ENCODE measurements at places on chromosomes 4 and X.

DNA sequence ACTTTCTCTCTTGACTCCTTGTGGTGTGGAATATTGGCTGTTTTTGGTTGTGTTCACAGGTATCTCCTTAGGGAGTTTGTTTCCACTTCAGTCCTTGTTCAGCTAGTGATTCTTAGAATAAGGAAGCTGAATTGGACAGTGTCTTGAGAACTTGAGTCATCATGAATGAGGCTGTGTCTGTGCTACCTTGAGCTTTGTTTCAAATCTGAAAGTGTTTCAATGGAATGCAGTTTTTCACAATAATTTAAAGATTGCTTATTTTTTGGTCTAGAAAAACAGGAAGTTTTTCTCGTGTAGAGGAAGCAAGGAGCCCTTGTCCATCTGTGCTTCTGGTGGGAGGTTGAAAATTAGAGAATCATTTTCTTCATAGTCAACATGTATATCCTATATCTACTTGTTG is 76.5 kb downstream of the ZNF518B start:
- no peak for DNase-seq

- no peak for DNase-seq
Measured at GRCh38 chr4:21742326-21742725, 206.2 kb downstream of the KCNIP4 start.

DNA sequence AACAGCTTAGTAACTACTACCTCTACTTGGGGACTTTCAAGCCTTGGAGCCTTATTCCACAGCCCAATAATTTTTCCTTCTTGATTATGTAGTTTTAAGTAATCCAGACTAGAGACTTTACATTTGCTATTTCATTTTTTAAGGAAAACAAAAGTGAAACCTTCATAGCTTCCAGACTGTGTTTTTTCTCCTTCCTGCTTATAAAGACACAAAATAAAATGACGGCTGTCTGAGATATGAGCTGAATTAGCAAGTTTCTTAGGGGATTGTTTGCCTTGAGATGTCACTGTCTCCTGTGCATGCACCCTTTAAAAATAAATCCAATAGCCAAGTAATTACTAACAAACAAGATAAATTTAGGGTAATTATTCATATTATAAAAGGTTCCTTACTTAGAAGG is 78.8 kb upstream of the PACRGL start:
- DNase-seq = no peak

DNA sequence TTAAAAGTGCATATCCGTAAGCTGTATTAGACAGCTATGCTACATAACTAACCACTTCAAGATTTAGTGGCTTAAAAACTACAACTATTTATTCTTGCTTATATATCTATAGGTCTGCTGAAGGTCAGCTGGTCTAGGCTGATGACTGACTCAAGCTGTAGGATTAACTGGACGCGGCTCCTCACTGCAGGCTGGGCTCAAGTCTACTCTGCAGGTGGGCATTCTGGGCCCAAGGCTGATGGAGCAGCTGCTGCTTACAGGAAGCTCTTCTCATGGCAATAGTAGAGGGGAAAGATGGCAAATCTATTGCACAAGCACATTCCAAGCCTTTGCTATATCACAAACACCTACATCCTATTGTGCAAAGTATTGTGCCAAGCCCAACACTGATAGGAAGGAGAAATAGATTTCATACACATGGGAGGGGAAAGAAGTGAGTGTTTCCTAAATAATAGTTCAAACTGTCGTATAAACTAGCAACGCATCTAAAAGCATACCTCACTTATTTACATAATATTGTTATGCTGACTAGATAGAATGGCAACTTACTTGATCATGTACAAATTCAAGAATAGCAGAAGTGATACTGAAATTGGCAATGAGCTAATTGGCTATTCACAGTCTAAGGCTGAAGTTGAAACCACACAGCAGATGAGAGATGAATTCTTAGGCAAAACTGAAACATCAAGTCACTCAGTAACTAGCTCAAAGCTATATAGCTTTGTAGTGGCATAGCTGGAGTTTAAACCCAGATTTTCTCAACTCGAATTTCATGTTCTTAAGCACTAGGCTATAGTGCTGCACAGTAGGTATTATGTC is 263.8 kb downstream of the NKX6-1 start:
- no peak for DNase-seq

GRCh38 chrX:117538178-117539089 is 578.2 kb downstream of the KLHL13 start:
- DNase-seq = no peak

- no peak for DNase-seq
Measured at GRCh38 chr4:155590796-155591585, 75.7 kb upstream of the GUCY1A1 start.

DNA sequence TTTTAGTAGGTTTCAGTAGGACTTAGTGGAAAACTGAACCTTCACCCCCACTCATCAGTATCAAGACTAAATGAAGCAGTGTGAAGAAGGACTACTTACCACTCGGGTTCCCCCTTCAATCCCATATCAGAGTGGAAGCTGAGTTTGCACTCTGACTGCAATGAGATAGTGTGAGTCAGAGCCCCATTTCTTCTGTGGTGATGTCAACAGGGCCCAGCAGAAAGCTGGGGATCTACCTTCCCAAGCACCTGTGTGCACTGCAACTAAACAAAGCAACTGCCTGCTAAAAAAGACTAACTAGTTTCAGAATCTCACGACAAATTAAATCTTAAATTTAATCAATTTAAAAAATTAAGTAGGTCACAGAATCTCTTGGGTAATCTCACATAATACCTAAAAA is 1837.0 kb upstream of the PCDH7 start:
- no peak for DNase-seq

DNA sequence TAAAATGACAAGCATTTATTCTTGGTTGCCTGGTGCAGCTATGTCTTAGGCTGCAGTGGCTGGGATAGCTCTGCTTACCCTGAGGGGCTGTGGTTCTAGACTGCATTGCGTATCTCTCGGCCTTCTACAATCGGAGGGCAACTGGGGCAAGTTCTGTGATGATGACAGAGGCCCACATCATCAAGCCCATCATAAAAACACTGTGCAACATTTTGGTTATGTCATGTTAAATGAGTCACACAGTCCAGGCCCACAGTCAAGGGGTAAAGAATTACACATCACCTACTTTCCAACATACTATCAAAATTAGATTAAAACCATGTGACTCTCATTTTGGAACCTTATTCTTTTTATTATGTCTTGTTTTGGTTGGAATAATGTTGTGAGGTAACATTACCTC is 120.2 kb upstream of the GUCY1A1 start:
- DNase-seq = no peak

GRCh38 chrX:148577741-148578140 is 77.3 kb downstream of the AFF2 start:
- no peak for DNase-seq

DNA sequence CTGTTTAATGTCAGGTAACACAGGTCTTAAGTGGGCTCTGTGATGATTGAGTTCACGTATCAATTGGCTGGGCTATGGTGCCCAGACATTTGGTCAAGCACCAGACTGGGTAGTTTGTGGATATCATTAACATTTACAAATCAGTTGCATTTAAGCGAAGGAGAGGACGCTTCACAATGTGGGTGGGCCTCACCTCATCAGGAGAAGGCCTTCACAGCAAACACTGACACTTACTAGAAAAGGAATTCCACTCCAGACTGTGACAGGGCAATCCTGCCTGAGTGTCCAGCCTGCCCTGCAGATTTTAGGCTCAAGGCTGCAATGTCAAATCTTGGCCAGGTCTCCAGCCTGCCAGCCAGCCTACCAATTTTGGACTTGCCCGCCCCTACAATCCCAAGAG is 270.3 kb downstream of the DHRSX start:
- DNase-seq = no peak

- no peak for DNase-seq
Measured at GRCh38 chr4:15320121-15320678, 107.6 kb upstream of the C1QTNF7 start.

DNA sequence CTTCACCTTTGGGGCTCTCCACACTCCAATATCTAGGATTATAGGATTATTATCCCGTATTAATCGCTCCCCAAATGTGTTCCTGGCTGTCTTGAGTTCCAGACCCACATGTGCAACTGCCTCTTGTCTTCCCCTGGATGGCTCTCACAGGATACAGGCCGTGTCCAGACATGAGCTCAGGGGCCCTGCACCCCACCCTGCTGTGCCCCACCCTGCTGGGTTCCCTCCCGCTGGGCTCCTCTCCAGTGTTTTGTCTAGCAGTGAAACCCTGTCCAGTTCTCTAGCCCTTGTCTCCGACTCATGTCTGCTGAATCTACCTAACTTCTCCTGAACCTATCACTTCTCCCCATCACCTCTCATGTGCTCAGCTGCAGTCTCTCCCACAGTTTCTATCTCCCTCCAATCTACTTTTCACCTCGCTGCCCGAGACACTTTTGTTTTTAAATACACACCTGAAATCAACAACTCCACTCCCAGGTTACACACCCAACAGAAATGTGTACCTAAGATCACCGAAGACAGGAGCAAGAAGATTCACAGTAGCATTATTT is 2.0 kb downstream of the RNF212 start:
- DNase-seq = no peak

DNA sequence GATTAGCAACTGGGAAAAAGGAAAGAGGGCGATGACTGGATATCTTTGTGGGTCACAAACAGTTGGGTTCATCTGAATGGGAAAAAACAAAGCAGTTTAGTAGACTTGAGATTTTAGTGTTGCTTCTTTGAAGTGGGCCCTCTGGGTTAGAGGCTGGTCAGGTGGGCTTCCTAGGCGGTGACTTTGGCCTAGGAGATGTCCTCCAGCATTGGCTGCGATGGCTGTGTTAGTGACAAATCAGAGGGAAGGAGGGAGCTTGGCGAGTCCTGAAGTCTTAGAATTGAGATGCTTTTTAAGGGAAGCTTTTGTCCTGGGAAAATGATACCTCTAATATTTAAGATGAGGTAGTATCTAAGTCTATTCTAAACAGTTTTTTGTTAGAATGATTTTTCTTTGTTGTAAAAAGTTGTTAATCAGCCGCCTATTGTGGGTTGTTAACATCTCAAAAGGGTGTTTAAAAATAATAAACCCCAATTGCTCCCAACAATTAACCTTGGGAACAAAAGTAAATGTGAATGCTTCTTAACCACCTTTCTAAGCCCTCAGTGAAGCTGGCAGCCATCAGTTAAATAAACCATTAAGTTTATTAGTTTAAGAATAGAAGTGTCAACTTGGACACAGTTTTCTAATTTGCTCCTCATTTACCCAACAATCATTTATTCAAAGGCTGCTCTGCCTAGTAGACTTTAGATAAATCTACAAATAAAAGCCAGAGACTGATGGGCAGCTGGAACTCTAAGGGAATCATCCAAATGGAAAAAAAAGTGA is 31.7 kb downstream of the DLG3 start:
- DNase-seq = no peak

- DNase-seq = no peak
Measured at GRCh38 chr4:8141935-8142334, 16.7 kb downstream of the ABLIM2 start.

DNA sequence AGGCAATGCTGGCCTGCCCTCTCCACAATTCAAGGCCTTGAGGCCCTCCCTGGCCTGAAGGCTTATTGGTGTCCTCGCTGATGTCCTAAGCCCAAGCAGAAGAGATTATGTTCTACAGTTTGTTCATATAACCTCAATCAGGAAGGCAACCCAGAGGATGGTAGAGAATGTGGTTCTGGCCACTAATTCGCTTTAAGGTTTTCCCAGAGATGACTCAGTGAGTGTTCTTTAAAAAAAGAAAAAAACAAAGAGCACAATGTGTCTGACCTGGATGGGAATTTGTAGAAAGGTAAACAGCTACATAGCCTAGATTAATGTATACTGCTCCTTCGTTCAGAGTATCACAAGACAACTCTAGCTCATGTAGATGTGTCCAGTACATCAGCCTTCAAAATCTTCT is 66.0 kb downstream of the MANBA start:
- no peak for DNase-seq

DNA sequence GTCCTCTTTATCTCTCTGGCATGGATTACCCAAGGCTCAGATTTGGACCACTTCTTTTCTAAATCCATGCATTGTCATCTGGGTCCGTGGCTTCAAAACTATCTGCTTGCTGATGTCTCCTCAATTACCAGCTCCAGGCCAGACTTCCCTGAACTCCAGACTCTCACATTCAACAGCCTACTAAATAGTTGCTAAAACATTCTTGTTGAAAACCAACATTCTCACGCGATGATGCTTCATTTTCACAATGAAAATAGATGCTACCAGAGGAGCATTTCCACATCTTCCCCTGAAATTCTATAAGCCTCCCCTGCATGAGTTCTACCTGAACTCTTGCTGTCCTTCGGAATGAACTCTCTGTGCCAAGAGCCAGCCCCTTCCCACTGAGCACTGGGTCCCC is 5.2 kb upstream of the TLR6 start:
- DNase-seq = no peak

GRCh38 chrX:35711281-35711680 is 86.9 kb upstream of the MAGEB16 start:
- no peak for DNase-seq

DNA sequence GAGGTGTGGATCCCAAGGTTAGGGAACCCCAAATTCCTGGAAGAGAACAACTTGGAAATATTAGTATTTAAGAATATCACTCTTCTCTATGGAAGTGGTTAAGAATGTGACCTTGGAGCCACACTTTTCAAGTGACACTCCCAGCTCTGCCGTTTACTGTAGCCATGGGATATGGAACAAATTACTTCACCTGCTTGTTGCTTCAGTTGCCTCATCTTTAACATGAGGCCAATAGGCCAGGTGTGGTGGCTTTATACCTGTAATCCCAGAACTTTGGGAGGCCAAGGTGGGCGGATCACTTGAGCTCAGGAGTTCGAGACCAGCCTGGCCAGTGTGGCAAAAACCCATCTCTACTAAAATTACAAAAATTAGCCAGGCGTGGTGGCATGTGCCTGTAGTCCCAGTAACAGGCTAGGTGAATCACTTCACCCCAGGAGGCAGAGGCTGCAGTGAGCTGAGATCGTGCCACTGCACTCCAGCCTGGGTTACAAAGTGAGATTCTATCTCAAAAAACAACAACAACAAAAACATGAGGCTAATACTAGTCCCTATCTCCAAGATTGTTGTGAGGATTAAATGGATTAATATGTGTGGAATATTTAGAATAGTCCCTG is 13.0 kb downstream of the IL13RA1 start:
- no peak for DNase-seq

DNA sequence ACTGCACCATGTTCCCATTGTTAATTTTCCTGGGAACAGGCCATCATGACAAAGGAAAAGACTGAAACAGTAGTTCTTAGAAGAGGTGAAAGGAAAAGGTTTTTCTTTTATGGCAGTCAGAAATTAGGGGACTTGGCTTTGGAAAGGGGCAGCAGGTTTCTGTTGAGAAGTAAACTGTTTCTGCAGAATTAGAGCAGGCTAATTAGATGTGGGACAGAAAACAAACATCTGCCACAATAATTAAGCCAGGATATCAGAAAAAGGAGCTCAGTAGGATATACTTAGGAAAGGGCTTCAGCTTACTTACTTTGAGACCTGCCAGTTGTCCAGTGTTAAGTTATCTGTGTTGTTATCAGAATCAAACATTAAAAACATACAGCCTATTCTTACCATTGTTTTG is 36.7 kb upstream of the STPG2 start:
- DNase-seq = no peak

DNA sequence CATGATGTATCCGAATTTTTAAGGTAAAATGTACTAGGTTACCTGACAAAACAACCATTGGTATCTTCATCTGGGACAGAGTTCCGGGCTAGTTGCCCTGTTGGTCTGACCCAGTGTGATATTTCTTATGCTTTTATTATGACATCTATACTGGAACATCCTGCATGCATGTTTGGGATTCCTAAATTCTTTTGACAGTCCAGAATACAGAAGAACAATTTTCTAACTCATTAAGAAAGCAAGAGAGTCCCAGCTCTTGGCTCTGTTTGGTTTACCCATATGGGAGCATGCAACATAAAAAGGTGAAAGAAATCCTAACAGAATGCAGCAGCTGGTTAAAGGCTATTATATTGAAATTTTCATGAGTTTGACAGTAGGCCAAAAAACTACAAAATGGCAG is 247.7 kb upstream of the FTHL17 start:
- no peak for DNase-seq

Measured in stimulated activated naive CD8-positive, alpha-beta T cell treated with anti-CD3 and anti-CD28 coated beads, Interleukin-15, Interleukin-2, amounts not matched to agents 100 U/mL and 50 U/mL, for 24 hours (primary cell).